ENCODE measurements at places on chromosomes 3 and 15.

- DNase-seq: no peak
Observed at GRCh38 chr3:115397433-115397832, 225.9 kb upstream of the GAP43 start.

DNA sequence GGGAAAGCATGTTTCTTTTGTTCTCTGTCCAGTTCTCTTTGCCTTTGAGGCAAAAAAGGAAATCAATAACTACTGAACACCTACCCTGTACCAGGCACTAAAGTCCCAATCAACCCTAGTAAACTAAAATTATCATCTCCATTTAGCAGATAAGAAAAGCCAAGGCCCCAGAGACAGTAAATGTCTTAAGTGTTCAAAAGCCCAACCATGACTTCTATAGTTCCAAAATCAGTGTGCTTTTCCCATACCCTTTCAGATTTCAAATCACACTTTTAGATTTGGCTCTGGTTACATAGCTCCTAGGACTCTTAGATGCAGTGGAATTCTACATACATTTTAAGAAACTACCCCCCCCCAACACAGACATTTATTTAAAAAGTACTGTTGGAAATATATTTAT, 63.5 kb downstream of the UACA start:
- no peak for DNase-seq

- no peak for DNase-seq
Observed at GRCh38 chr3:98068824-98069223, 18.1 kb upstream of the OR5AC2 start.

DNA sequence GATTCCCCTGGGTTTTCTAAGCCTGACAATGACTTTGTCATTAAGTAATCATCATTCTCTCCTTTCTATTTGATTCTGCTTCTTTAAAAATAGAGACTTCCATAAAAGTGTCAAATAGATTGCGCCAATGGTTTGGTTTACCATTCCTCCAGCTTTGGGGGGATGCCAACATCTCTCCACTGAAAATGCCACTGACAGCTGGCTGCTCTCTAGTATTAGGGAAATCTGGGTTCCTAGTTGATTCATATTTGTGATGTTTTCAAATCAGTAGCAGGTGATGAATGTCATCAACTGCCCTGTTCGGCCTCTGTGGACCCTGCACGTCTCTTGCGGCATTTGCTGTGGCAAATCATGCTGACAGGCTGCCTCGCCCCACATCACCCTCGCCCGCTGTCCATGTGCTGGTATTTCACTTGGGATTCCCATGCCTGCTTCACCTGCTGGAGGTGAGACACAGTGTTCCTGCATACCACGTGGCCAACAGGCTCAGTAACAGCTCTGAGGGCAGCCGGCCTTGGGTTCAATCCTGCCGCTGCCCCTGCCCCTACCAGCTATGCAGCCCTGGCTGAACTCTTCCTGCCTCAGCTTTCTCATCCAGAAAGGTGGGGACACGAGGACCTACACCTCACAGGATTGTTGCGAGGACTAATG, 28.1 kb downstream of the ZXDC start:
- DNase-seq: no peak

All from activated naive CD8-positive, alpha-beta T cell treated with anti-CD3 and anti-CD28 coated beads, Interleukin-2, amount 10 ng/mL, durations not matched to agents 7 days and 5 days (primary cell).